Stimulated activated CD4-positive, alpha-beta T cell treated with anti-CD3 and anti-CD28 coated beads, Interleukin-15, amount 100 ng/mL, for 1 hour (primary cell): ENCODE measurements at places on chromosomes 3 and 15.

DNA sequence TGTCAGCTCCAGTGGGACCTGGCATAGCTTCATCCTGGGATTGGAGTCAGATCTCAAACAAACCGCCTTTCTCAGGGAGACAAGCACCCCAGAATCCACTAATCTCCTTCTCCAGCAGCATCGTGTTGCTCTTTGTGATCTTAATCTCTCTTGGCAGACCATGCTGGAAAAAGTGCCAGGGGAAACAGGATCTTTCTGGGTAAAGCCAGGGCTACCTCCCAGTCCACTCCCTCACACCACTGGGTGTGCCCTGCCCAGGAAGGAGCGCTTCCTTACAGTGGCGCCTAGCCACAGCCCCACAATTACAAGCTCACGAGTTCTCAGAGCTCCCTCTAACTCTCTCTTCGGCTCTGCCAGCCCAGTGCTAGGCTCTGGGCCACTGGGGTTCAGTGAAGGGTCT, 32.2 kb downstream of the RPLP1 start:
- DNase-seq, result no peak

GRCh38 chr3:72782521-72782920, 65.7 kb downstream of the SHQ1 start:
- DNase-seq, result no peak

- DNase-seq, result no peak
Measured at GRCh38 chr3:131794766-131795388, 239.9 kb downstream of the CPNE4 start.

DNA sequence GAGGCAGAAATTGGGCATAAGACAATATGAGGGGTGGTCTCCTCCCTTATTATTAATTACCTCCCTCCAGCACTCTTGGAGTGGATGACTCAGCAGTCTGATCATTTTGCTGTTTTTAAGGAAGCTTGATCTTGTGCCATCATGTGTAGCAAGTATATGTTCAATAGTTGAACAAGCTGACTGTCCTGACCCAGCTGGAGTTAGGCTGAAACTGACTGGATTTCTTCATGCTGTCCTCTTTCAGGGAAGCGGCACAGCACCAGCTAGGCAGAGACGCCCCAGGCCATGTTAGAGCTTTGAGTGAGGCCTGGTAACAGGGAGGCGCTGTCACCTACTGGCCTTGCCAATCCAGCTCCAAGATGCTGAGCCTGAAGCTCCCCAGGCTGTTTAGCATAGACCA, 54.4 kb upstream of the KIF23 start:
- DNase-seq, result no peak

- no peak for DNase-seq
Measured at GRCh38 chr3:143092191-143092590, 27.4 kb upstream of the CHST2 start.

DNA sequence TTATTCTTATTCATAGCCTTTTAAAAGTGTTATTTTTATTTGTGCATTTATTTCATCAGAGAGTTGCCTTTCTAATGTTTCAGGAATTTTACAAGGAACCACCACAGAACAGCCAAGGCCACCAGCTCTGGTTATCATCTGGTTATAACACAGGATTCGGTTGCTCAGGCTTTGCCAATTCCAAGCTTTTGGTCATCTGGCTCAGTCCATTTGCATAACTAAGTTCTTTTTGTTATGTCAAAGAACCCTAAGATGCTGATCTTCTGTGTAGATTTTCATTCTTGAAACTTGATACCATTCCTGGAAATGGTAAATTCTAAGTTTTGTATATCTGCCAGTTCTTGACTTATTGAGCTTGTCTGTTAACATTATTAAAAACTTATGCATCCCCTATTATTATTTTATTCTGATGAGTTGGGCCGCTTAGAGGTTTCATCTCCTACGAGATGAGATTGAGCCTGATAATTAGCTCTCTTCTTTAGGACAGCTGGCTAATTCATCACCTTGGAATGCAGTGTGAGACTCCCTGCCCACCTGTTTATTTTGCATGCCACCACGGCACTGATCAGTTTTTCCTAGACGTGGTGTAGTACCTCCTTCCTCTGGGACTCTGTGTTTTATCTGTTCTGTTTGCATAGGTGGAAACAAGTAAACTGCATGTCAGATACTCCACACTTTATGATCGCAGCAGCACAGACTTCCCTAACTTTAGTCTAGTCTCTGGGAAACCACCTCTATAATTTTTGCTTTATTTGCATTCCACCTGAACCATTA, 264.8 kb downstream of the SLCO3A1 start:
- DNase-seq, result no peak

GRCh38 chr3:132654190-132654589, 5.4 kb downstream of the ACAD11 start:
- DNase-seq, result no peak

- DNase-seq, result no peak
Measured at GRCh38 chr3:115071601-115072000, 75.5 kb downstream of the ZBTB20 start.

DNA sequence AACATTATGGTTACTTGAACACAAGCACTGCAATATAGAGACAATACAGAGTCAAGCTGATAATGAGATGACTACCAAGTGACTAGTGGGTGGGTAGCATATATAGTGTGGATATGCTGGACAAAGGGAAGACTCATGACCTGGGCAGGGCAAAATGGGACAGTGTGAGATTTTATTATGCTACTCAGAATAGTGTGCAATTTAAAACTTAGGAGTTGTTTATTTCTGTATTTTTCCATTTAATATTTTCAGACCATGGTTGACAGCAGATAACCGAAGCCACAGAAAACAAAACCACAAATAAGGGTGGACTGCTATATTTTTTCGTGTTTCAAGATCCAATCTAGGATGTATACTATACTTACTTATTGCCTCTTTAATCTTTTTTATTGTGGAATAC, 19.6 kb downstream of the GALK2 start:
- no peak for DNase-seq

DNA sequence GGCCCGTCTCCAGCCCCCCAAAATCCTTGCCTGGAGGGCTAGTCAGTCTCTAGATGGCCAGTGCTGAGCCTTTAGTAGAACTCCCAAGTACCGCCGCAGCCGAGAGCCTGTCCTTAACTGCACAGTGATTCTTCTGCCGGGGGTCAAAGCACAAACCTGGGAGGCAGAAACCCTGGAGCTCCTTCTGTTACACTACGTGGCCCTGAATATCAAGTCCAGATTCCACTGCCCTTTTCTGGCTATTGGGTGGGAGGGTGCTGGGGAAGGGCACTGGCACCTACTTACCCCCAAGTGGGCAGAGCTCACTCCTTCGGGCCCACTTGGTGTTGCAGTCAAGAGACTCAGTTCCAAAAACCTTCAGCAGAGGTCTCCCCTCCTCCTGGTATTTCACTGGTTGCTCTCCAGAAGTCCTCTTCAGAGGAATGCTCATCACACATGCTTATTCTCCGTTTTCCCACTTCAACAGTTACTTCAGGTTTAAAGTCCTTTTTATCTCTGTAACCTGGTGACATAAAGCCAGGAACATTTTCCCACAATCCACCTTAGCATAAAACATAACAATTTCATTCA, 10.8 kb downstream of the PDHB start:
- no peak for DNase-seq

- no peak for DNase-seq
Measured at GRCh38 chr3:42300013-42300412, 34.0 kb upstream of the CCK start.

- no peak for DNase-seq
Measured at GRCh38 chr3:11950576-11950975, 53.6 kb upstream of the SYN2 start.

DNA sequence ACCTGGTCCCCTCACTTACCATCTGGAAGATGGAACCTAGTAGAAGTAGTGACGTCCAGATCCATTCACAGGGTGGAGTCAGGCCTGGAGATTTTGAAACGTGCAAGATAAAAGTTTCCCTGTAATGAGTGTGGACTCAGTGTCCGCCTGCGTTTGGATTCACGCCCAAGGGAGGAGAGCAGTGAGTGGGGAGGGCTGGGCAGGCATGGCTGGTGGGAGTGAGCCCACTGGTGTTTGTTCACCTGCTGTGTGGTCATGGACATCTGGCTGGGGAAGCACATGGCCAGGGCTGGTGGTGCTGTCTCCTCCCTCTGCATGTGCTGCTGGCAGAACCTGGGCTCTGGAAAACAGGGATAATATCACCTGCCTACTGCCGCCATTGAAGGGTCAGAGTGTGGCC, 37.0 kb downstream of the RLBP1 start:
- no peak for DNase-seq

- no peak for DNase-seq
Measured at GRCh38 chr15:95494971-95495541, 835.4 kb upstream of the NR2F2 start.

- DNase-seq, result no peak
Measured at GRCh38 chr3:64399205-64399800, 174.0 kb upstream of the PRICKLE2 start.

DNA sequence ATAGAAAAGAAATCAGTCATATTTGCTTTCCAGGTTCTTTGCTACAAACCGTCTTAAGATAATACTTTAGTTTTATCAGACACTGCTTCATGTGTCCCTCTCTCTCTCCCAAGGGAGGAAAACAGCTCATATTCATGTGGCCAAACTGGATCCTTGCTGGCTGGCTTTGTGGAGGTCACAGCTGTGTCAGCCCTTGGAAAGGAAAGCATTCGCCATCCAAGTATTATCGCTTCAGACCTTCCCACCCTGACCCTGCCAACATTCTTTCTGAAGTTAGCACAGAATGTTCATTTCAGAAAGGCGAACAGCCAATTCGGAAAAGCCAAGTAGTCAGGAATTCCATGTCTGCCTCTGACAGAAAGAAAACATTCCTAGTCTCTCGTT, 213.6 kb downstream of the FEZF2 start:
- no peak for DNase-seq

DNA sequence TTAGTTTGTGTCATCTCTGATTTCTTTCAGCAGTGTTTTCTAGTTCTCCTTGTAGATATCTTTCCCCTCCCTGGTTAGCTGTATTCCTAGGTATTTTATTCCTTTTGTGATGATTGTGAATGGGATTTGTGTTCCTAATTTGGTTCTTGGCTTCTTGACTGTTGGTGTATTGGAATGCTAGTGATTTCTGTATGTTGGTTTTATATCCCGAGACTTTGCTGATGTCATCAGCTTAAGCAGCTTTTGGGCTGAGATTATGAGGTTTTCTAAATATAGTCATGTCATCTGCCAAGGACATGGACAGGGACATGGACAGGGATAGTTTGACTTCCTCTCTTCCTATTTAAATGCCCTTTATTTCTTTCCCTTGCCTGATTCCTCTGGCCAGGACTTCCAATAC, 35.8 kb downstream of the MYO9A start:
- no peak for DNase-seq

- DNase-seq, result no peak
Measured at GRCh38 chr3:45056608-45057301, 30.7 kb downstream of the CLEC3B start.

GRCh38 chr3:128784232-128784631, 58.2 kb downstream of the RAB7A start:
- DNase-seq, result peak; percentile 31

- DNase-seq, result no peak
Measured at GRCh38 chr3:48112813-48113212, 75.4 kb downstream of the CDC25A start.

- DNase-seq, result no peak
Measured at GRCh38 chr3:102248981-102249705, 185.7 kb upstream of the ZPLD1 start.

GRCh38 chr3:71585887-71586809, 2.6 kb upstream of the FOXP1 start:
- no peak for DNase-seq

GRCh38 chr15:97875025-97875512, 85.4 kb upstream of the ARRDC4 start:
- DNase-seq, result no peak

DNA sequence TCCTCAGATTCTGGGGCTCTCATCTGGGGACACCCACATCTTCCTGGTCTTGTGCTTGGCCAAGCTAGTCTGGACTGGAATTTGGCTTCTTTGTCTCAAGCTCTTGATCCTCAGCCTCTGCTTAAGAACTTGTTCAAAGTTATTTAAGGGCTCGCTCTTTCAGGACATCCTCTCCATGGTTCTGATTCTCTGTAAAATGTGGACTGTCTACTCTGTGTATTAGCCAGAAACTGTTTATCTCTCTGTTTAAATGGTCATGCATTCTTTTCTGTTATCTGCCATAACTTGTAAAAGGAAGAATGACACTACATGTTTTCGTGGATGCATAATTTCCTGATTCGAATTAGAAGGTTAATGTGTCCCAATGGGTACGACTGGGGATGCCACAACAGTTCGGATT, 79.4 kb downstream of the COL6A5 start:
- no peak for DNase-seq

DNA sequence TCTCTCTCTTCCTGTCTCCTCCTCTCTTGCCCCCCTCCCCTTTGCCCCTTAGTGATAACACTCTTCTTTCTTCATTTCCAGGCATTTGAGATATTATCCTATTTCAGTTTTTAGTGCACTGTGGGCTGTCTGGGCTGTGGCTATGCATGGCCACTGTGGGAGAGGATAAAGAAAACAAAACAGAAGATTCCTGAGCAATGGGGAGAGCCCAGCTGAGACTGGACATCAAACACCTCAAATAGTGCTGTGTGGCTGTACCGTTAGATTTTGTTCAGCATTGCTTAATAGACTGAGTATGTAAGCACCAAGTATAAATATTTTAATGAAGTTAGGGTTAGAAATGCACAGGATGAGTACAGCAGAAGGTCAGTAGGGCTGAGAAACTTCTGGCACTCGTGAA, 7.9 kb upstream of the GBE1 start:
- DNase-seq, result no peak

DNA sequence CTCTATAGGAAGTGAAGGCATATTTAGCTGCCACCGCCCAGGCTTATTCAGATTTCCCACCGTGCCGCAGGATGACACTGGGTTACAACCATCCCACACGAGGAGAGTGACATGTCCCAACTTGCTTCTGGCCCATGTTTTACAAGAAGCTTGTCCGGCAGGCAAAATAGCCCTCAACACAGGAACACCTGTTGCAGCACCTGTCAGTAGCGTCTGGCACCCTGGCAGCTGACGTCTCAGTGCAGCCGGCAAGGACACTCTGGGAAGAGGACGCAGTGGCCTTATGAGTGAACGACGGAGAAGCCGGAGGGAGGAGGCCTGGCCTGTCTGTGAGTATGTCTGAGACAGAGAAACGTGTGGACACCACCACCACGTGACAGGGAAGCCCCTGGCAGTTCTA, 32.1 kb downstream of the FAM174B start:
- DNase-seq, result no peak

DNA sequence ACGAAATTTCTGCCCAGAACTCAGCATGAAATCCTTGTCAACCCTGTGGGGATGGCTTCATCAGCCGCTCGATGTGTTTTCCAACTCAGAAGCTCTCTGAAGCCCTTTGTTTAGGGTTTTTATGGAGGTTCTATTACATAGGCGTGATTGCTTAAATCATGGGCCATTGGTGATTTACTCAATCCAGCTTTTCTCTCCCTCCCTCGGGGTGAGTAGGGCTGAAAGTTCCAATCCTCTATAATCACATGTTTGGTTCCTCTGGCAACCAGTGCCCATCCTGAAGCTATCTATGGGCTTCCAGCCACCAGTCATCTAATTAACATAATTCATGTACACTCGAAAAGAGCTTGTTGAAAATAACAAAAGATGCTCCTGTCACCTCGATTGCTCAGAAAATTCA, 51.6 kb downstream of the GATM start:
- DNase-seq, result no peak
